ENCODE measurements at places on chromosomes 11 and 22.

DNA sequence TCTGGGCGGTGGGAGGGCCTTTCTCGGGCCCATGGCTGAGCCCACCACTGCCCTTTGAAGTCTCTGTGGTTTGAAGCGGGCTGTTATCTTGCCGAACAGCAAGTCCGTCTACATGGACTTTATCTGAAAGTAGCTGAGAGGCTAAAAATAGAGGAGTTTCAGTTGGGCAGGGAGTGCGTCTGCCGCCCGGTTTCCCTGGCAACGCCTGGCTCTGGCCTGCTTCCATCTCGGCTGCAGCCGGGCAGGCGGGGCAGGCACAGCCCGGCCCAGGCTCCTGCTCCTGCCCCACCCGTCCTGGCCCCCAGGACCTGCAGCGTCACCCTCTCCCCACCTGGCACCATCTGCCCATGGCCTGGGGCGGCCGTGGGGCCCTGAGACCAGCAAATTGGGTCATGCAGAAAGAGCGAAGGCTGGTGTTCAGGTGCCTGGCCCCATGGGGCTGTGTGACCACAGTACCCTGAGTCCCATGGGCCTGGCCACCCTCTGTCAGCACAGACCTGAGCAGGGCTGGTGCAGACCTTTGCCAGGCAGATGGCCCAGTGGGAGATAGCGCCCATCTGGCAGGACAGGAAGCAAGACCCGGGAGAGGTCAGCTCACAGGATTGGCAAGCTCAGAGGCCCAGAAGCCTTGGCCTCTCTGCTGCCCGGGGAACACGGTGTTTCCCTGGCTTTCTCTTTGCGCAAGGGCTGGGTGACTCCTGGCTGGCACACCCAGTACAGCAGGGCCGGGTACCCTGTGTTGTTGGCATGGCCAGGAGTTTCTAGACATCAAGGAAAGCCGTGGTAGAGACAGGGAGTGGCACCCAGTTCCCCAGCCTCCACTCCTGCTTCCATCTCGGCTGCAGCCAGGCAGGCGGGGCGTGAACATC, 79.1 kb upstream of the KCNQ1OT1 start:
- DNase-seq: peak; percentile 71

DNA sequence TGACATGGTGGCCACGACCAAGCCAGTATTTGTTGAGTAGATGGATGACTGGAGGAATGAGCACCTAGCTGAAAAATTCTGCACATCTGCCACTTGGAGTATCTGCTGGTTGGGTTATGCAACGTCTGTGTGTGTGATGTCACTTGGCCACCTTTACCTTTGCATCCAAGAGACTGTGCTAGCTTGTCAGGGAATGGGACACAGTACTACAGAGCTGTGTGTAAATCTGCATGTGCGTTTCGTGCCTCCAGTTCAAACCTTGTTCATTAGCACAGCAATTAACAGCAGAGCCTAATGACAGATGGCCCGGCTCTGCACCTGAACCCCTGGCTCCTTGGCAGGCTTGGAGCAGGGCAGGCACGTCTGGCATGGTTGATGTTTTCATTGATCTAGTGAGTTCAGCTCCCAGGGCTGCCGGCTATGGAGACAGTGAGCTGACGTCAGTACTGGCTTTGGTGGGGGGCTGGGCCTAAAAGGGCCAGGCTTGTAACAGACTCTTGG, 188.4 kb upstream of the NAV2 start:
- no peak for DNase-seq

GRCh38 chr11:44950031-44950624, 555 bp downstream of the TP53I11 start:
- DNase-seq: no peak

GRCh38 chr11:77223797-77224196, 77.7 kb downstream of the GDPD4 start:
- no peak for DNase-seq

- DNase-seq: peak; percentile 22
These were observed 19.2 kb upstream of the ADSL start for GRCh38 chr22:40326905-40327735.

DNA sequence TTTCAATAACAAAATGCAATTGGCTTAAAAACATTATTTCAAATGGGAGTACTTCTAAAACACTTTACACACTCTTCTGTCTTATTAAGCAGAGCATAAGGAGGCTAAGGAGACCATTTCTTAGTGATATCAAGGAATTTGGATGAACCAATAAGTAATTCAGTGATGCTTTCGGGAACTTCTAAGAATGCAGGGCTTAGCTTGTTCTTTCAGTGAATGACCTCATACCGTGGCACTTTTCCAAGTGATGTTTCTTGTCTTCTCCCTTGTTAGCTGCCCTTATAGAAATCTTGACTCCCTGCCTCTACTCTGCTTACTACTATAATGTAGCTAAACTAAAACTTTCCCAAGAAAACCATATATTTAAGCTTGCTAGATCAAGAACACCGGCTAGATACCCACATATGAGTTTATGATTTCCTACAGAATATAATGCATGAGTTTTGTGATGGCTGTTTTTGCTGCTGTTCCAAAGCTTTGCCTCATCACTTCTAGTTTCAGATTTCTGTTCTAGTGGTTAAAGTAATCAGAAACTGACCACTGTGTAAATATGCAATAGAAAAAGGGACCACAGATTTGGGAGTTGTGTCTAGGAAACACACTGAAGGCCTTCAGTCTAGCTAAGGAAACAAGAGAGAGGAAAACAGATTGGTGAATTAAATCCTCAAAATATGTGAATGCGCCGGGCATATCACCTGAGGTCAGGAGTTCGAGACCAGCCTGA, 37.5 kb upstream of the STK33 start:
- DNase-seq: peak; percentile 51

DNA sequence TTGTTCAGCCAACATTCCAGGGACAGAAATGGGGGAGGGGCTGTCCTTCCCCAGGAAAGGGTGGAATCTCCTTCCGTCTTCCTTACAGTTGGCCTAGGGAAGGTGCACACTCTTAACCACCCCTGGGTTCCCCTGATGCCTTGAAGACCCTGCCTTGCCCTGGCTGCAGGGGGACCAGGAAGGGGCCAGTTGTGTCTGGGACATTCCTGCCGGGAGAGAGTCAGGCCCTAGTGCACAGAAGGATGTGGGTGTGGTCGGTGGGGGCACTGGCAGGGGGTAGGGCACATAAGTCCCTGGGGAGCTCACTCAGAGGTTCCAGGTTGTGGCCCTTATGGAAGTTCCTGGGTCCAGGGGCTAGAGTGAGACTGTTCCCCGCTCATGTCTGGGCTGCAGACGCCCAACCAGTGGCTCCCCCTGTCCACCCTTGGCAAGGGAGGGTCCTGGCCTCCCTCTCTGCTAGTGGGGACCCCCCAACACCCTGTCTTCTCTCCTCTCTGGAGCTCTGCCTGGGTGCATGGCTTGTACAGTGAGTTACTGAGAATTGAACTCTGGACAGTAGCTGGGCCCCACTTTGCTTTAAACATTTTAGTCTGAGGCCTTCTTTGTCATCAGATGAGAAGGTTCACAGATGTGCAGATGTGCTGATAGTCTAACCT, 2.0 kb upstream of the APOBEC3A start:
- no peak for DNase-seq

Data from kidney tubule cell (primary cell).